ENCODE measurements at places on chromosomes 3 and 15. TPM values are rescaled to one million over a fixed set of nuclear protein-coding genes. Genes with fewer than 3 reads are reported as not detected.

FAN1 gene
- total RNA-seq = 16.9 TPM

PLA2G4E gene
- total RNA-seq = 0.79 TPM

GREM1 gene
- total RNA-seq = not detected

OXTR gene
- total RNA-seq = not detected

LRRIQ4 gene
- total RNA-seq = not detected

Measured in heart right ventricle (tissue), 16 donors.